ENCODE measurements at places on chromosomes 2 and 18.

DNA sequence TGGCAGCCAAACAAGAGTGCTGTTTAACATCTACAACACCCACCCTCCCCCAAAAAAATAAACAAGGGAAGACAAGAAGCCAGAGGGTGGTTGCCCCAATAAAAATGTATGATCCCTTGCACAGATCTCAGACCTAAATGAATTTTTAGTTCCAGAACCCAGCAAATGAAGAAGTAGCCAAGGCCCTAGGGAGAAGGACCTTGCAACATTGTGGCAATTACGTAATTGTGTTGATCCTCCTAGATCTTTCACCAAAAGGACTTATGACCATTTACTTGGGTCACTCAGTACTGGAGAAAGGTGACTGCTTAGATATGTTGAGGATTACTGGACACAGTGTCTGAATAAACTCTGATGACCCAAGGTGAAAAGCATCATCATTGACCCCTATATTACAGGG is 1393.8 kb downstream of the LRP1B start:
- DNase-seq: no peak

DNA sequence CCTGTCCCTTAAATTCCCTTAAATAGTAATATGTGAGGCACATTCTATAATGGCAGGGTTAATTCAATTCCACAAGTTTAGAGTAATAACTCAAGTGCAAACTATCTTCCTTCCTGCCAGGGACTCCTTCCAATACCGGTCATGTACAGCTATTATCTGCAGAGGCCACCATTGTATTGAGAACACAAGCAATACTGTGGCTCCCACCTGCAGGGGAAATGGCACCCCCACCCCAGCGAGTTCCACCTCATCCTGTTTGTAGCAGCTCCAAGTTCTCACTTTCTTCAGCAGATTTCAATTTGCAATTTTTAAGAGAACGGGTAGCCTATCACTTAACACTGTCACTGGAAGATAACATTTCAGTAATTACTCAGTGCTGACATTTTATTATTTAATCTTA is 172.1 kb upstream of the PID1 start:
- DNase-seq: no peak

- no peak for DNase-seq
Measured at GRCh38 chr2:119772128-119772527, 12.4 kb downstream of the PTPN4 start.

GRCh38 chr2:24019729-24020128 is 9.8 kb downstream of the MFSD2B start:
- no peak for DNase-seq

DNA sequence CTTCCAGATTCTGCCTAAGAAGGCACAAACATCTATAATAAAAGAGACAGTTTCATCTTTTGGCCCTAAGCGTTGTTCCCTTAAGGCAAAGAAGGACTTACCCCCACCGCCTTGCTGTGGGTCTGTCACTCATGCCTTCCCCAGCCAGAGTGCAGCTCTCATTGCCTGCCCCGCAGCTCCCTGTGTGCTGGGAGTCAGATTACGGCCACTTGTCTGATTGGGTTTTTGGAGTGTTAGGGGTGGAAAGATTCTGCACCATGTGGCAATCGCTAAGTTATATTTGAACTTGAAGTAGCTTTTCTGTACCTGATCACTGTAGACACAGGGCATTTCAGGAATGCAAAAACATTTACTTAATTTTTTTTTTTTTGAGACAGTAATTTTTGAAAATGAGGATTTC is at the start of gene AQP4:
Gene AQP4 (minus strand): TSS at position 151 of the 400 bp plus-strand sequence. CDS start 18 bp downstream, at position 133.
- no peak for DNase-seq
